ENCODE measurements at places on chromosomes 3 and 15. TPM values are rescaled to one million over a fixed set of nuclear protein-coding genes. Genes with fewer than 3 reads are reported as not detected.

- DNase-seq, result peak; percentile 80
These were observed 163.6 kb downstream of the CTNNB1 start for GRCh38 chr3:41362638-41363559.

DNA sequence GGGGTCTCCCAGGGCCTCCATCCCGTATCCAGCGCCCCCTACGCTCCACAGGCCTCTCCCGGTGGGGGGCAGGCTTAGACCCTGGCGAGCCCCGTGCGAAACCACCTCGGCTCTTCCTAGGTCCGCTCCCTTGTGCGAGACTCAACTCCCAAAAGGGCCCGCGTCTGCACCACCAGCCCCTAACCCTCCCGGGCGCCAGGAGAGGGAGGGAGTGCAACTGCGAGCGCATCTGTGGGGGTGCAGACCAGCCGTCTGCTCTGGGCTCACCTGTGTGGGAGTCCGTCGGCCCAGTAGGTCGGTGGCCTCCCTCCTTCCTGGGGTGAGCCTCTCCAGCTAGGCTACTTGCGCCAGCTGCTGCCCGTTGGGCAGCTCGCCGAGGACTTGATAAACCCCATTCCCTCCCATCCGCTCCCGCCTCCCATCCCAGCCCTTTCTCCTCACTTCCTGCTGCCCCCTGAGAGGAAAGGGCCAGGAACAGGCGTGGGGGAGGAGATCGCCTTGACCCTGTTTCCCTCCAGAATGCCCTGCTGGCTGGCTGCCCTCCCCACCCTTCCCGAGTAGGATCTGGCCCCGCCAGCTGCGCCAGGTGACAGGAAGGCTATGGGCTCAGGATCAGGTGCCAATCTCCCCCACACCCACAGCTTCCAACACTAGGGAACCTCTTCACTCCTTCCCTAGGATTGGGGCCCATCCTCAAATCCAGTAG lies at the start of gene HYAL2:
Gene HYAL2, minus strand, starts transcription at position 360 of the 706 bp plus-strand sequence. CDS start 2,256 bp downstream, outside the sequence.
- DNase-seq, result peak; percentile 67

GRCh38 chr15:44490622-44491021 lies 46.3 kb upstream of the EIF3J start:
- no peak for DNase-seq

JAGN1 gene
- 33.5 TPM for total RNA-seq

ABTB1 gene
- 6.2 TPM for total RNA-seq

DNA sequence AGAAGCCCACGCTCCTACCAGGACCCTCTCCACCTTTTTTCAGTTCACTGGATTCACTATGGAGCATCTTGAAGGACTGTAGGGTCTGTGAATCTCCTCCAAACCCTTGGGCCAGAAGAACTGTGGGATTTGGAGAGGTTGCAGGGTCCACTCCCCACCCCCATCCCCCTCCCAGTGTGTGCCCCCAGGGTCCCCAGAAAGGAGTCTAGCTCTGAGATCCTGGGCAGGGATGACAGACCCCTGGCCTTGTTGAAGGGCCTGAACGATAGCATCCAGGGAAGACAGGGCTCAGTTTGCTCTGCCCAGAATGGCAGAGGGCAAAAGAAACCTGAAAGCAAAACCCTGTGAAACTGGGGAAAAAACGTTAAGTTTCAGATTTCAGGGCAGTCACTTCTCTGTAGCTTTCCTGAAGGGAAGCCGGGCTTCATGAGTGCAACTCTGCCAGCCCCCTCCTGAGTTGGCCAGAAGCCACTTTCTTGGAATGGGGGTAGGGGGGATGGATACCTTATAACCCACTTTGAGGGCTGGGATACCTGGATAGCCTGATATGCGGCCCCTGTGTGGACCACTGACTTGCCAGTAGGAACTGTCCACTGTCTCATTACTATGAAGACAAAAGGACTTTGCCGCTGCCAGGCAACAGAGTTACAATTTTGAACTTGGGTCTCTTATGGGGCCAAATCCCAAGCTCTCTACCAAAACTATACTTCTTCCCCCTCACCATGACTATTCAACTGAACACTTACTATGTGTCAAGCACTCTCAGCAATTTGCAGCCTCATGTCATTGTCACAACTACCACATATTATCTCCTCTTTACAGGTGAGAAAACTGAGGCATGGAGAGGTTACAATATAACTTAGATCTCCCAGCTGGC lies 1.6 kb upstream of the CISH start:
- DNase-seq, result no peak

CFAP91 gene
- 2.2 TPM for total RNA-seq

GRCh38 chr15:40857601-40858341 lies 13.9 kb downstream of the SPINT1 start:
- peak; percentile 87 for DNase-seq

DNA sequence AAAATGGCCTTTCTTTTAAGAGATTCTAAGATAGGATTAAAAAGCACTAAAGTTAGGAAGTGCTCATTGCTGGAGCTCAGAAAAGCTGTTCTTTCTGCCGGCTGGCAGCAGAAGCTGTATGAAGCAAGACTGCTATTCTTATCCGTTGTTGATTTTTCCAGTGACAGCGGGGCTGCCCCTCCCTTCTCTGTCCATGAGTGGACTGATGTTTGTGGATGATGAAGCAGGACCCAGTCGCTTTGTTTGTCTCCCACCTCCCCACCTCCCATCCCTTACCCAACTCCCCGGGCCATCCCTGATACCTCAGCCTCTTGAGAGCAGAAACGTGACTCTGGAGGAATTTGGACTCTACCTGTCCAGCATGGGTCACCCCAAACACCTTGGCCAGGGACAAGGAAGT lies 10.3 kb upstream of the MUSTN1 start:
- DNase-seq, result no peak

- no peak for DNase-seq
These were observed 12.4 kb downstream of the GLCE start for GRCh38 chr15:69172847-69173246.

GRCh38 chr3:51385621-51386091 lies 565 bp downstream of the MANF start:
- no peak for DNase-seq

DNA sequence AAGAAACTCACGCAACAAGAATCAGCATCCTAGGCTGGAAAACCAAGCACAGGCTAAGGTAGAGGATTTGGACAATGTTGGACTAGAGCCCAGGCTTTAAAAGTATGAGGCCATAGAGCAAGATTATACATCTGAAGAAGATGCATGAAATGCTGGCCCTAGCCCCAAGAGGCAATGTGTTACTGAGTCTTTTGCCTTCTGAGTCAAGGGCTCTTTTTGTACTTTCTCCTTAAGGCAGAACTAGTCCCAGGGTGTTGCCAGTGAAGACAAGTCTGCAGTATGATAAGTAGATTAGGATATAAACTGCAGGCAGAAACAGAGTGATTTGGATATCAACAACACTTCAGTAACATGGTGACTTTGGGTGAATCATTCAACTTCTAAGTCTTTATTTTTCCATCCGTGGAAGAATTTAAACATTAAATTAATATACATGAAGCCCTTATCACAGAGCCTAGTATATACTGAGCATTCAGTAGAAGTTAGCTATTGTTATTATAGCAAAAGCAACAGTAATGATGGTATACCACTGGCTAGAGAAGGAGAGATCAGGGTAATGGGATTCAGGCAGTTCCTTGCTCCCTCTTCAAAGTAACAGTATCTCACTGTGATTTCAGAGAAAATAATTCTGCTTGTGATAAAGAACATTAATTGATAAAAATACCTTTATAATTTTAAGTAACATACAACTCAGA lies 99.9 kb upstream of the MLF1 start:
- no peak for DNase-seq

SCAPER gene
- 7.4 TPM for total RNA-seq

DNA sequence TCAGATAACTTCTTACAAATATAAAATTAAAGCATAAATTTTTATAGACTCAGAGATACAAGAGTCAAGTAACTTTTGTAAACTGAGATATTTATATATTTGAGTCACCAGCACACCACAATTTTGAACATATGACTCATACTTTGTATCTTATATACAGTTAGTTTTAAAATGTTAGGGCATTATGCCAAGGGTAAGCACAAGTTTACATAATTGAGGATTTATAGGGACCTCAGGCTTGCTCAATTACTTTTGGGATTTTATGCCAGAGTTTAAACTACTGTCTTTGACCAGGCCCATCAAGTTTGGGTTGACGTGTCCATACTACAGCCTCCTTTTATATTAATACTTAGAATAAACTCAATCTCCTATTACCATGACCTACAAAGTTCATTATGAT lies 7.4 kb upstream of the FGF7 start:
- no peak for DNase-seq

- DNase-seq, result no peak
These were observed 7.3 kb upstream of the LEKR1 start for GRCh38 chr3:156818890-156819289.

C3orf62 gene
- 4.5 TPM for total RNA-seq

GRCh38 chr3:40677321-40677720 lies 152.6 kb downstream of the ZNF621 start:
- no peak for DNase-seq

GRCh38 chr15:90742087-90742486 lies 24.9 kb downstream of the BLM start:
- DNase-seq, result no peak

GRCh38 chr15:47429376-47429775 lies 287.9 kb upstream of the SEMA6D start:
- DNase-seq, result no peak

CHDH gene
- 8.2 TPM for total RNA-seq

- DNase-seq, result no peak
These were observed 40.5 kb downstream of the SV2B start for GRCh38 chr15:91140601-91141000.

- no peak for DNase-seq
These were observed 18.1 kb downstream of the TRPM1 start for GRCh38 chr15:31083370-31083780.

SPINK8 gene
- not detected for total RNA-seq
